Central memory CD4-positive, alpha-beta T cell (primary cell): ENCODE measurements at places on chromosomes 5 and 9.

DNA sequence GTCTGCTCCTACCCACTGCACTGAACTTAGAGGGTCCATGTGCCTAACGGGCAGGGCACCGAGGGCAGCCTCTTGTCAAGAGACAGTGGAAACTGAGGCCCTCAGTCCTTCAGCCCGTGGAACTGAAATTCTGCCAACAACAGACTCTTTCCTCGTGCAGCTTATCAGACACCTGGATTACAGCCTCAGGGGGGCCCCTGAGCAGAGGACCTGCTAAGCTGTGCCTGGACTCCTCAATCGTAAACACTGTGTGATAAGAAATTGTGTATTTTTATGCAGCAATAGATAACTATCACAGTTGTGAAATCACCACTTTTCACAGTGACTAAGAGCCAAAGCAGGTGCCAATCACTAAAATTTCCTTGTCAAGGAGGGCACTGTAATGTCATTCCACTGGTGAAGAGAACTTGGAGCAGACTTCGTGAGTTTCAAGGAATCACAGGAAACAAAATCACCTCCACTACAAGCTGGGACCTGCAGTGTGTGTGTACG lies 33.4 kb upstream of the CTSV start:
- DNase-seq = no peak

DNA sequence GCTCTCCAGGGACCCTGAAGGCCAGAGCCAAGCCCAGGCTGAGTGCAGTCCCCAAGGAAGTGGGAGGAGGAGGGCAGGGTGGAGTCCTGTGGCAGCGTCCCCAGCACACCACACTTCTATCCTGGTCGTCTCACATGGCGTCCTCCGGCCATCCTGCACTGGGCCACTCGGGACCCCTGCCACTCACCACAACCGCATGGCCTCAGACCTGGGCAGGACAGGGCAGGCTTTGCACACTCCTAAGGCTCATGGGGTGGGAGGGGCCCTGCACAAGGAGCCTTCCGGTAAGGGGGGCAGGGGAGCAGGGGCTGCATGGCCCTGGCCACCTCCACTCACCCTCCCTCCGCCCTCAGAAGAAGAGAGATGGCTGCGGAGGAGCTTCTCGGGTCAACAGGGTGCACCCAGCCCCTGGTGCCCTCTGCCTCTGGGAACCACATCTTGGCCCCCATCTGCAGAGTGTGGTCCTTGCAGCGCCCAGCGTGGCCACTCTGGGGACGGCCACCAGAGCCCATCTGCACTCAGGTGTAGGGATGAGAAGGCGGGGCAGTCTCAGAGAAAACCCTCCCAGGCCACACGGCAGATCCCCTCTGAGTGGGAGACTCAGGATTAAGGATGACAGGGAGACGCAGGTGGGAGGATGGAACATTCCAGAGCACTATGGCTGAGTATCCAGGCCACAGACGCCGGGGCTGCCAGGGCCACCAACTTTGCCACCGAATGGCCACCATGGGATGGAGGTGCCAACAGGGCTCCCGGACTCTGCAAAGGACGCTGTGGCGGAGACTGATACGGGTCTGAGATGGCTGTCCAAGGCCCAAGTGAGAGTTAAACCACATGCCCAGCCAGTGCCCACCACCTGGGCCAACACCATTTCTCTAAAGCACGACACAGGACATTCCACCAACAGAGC lies 7.6 kb downstream of the TPPP start:
- DNase-seq = no peak

- DNase-seq = no peak
Observed at GRCh38 chr9:479304-479970, 264.8 kb downstream of the DOCK8 start.

GRCh38 chr9:71763832-71764231 lies 4.5 kb downstream of the CEMIP2 start:
- DNase-seq = no peak

GRCh38 chr9:92439921-92440750 lies 15.9 kb upstream of the OMD start:
- DNase-seq = no peak

DNA sequence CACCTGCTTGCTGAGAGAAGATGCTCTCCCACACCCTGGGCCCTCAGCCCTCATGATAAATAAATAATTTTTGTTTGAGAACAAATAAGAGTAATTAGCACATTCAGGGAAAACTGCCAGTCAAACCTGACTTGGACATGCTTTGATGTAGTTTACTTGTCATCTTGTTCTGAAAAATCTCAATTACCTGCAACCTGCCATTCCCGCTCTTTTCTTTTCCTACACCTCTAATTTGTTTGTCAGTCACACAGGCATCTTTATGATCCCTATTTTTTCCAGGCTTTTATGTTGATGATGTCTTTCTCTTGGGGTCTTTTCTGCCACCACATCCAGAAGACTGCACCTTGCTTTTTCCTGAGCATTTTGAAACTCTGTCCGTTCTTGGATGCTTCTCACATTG lies 28.6 kb upstream of the TGFBI start:
- no peak for DNase-seq

DNA sequence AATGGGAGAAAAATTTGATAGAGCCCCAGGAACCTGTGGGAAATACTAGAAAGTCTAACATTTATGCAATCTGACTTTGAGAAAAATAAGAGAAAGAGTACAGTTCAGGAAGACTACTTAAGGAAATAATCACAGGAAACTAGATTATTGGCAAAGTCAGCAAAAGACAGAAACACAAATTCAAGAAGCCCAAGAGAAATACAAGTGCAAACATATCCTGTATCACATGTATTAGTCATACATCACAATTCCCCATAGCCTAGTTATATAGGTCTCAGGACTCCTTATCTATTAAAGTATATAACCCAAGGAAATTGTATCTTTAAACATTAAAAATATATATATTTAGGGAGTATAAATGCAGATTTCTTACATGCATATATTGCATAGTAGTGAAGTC lies 100.8 kb downstream of the HOMER1 start:
- no peak for DNase-seq

DNA sequence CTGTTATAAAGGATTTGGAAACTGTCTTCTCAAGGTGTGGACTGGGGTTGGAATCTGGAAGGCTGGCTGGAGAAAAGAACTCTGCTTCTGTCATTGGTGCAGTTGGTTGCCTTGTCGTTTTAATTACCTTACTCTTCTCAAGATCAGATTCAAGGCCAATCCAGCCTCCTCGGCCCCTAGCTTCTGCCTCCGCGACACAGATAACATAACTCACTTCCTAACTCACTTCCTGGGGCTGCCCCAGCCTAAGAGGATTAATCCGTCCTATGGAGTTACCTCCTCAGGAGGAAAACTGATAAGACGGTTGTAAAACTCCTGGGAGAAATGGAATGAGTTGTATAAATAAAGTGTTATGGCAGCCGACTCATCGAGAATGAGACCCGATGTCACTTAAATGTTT lies 389.1 kb upstream of the WWC1 start:
- DNase-seq = no peak

- DNase-seq = no peak
Observed at GRCh38 chr5:108543486-108543885, 161.6 kb upstream of the FBXL17 start.

DNA sequence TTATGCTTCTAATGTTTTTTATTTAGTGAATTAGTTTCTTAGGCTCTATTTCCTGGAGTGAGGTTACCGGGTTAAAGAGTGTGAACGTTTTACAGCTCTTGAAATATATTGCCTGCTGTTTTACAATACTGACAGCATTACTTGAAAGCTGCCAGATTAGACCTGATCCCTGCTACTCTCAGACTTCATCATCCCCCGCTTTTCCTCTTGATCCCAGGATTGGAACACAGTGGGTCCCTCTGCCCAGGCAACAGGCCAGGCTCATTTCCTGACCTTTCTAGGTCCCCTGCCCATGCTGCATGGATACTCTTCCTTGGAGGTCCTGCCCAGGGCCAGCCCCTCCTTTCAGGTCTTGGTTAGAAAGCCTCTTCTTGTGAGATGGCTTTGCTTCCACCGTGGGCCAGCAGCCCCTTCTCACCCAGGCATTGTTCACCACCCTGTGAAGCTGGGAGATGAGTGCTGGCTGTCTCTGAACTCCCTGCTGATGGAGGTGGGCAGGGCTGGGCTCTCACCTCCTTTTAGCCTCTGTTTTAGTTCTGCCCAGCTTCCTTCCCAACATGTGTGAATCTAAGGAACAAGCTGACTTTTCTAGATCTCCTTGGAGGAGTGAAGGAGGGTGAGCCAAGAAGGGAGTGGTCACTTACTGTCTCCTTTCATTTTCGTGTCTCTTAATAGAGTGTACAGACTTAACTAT lies 15.5 kb upstream of the FAM120AOS start:
- no peak for DNase-seq

DNA sequence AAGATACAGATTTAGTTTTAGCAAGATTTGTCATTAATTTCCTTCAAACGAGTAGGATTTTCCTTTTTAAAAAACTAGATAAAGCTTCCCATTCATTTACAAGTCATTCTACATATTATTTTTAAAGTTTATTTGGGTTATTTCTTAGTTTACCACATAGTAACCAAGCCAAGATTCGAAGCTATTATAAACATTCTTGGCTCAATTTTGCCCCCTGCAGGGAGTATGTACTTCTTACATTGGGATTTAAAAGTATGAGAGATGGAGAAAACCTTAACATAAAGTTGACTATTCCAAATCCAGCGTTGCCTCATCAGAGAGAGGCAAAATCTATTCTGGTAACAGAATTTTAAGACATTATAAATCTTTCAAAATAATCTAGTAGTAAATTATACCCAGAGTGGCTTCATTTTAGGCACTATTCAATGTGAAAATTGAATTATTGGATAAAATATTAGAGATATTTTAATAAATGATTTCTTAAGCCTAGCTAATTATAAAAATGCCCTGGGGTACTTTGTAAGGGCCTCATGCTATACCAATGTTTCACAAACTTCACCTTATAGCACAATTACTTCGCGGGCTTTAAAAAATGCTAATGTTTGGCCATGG lies 39.1 kb downstream of the FBN2 start:
- DNase-seq = no peak

GRCh38 chr9:12785260-12785770 lies 10.5 kb downstream of the LURAP1L start:
- no peak for DNase-seq

- DNase-seq = no peak
Observed at GRCh38 chr5:59133764-59134261, 550.9 kb downstream of the RAB3C start.

DNA sequence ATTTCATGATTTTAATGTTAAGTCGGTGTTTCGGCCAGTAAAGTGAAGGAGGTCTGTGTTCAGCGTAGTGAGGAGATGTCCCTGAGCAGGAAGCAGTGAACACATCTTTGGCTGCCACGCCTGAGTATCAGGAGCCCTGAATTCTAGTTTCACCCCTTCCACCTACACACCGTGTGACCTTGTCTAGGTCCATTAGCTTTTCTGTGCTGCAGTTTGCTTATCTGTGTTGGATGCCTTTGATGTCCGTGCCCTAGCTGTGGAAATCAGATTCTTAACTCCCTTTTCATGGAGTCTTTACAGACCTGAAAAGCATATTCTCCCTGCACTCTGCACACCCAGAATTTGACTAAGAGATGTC lies 601 bp downstream of the FBXO38 start:
- no peak for DNase-seq

DNA sequence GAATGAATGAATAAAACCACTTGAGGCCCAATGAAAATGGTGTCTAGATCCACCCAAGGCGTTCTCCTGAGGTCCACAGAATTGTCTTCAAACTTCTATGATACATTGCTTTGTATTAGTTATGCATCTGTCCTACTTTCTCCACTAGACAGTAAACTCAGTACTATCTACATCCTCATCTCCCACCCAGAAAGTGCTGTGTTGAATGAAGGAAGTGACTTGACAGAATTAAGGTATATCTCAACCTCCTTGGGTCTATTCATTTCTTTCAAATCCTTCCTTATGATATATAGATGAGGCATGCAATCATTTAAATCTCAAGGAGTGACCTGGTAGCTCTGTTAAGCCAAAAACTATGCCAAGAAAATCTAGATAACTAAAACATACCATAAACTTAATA lies 15.7 kb upstream of the PDCL start:
- no peak for DNase-seq

DNA sequence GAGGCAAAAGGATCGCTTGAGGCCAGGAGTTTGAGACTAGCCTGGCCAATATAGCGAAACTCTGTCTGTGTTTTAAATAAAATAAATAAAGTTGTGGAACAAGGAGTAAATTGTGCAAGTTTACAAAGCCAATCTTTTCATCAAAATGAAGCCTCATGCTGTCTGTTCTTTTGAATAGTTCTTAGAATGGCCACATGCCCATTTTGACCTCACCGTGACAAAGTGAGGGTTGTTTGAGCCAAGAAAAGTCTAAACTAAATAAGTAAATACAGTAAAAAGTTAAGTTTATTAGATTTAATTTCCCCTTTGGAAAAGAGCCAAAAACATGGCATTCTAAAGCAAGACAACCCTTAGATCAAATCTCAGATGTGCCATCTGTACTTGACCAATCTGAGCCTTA lies 165.7 kb downstream of the NDUFS4 start:
- no peak for DNase-seq

- DNase-seq = no peak
Observed at GRCh38 chr9:89550346-89550927, 52.5 kb upstream of the SEMA4D start.

DNA sequence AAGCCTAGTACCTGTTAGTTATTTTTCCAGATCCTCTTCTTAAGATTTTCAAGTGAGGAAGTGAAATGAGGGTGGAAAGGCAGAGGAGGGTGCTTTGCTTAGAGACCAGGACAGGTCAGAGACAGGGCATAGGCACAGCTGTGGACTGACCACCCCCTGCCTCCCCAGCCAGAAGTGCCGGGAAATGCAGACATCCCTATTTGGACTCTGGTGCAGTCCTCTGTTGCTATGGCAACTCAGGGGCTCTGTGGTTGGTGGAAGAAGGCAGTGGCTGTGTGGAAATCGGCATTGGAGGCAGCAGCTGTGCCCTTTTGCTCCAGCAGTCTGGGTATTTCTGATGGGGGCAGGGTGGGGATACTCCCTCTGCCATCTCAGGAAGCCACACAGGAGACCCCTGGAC lies 43.3 kb upstream of the NDFIP1 start:
- no peak for DNase-seq

GRCh38 chr9:93949073-93949693 lies 6.0 kb downstream of the BARX1 start:
- no peak for DNase-seq

DNA sequence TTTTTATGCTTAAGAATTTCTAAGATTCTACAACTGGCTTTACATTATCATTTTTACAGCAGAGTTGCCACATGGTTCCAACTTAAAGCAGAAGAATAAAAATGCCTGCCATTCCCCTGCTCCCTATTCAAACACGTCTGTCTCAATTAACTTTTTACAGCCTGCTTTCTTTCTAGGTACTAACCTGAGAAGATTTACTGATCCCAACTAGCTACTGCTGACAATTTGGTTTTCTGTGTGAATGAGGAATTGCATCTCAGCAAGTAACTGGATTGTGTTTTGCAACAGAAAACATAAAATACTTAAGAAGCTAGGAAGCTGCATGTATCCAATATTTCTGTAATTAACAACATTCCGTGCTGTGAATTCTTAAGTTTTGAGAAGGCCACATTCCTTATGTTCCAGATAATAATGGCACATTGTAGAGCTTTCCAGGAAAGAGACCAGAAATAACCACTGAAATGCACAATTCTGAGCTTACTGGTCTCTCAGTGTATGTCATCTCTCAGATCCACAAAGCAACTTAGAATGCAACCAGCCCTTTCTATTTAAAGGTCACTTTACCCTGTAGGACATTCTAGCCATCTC lies 306.8 kb upstream of the NMUR2 start:
- no peak for DNase-seq
